Stromal cell of bone marrow (primary cell): ENCODE measurements at places on chromosomes 3 and 15.

GRCh38 chr15:47095833-47096232 is 621.5 kb upstream of the SEMA6D start:
- DNase-seq: no peak

DNA sequence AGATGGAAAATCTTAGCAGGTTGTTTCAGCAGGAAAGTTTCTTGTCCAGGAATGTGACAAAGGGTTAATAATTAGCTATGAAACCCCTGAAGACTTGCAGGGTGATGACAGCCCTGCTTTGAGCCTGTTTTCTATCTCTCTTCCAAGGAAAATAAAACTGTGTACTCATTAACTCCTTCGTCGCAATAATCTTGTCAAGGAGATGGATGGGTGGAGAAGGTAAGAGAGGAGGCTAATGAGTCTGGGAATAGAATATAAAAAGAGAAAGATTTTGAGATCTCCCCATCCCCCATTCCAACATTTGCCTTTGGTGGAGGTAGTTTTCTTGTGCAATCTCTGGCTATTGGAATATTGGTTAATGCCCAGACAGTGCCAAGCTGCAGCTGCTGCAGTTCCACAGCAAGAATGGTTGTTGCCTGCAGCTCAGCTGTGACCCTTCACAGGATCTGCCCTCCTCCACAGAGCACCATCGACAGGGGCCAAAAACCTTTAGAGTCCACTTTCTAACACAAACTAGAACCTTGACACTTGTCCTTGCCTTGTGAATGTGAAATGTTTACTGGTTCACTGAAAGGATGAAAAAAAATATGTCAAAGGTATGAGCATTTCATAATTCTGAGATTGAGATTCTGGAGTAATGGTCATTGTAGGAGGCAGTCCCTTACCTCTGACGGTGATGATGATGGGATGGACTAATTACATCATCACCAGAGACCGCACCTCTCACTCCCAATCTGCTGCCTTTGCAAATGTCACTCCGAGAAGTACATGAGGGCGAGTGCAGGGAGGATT is 4.2 kb upstream of the LRIG1 start:
- no peak for DNase-seq

DNA sequence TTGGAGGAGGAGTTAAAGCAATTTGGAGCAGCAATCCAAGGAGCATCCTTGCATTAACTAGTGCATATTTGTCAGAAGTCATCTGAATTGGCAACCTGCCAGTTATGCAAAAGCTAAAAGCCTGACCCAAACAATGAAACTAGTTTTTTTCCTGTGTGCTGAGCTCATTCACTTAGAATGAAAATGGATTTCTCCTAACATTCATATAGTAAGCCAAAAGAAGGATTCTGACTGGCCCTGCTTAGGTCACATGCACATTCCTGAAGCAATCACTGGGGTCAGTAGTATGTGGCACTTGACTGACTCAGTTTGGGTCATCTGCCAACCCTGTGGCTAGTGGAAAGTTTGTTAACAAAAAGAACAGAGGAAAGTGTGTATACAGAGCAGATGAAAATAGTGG is 30.5 kb downstream of the OXSM start:
- peak; percentile 97 for DNase-seq

DNA sequence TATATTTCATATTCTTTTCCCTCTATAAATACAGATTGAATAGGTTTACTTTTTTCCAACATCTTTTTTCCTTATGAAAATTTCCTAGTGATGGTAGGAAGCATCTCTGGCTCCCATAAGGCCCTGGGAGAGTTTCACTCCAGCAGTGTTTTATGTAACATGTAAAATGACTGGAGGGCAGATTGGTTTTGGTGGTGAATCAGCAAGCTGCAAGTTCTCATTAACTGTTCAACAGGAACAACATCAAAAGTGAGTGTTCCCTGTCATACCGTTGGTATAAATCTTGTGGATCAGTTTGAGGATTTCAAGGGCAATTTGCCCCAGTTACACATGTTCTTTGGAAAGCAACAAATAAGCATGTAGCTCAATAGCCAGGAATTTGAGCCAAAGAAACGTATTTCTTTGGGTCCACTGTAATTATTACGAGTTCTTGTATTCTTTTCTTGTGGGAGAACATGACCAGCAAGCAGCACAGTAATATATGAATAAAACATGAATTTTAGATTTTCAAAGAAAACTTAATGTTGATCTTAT is 345.7 kb downstream of the SV2B start:
- peak; percentile 3 for DNase-seq

DNA sequence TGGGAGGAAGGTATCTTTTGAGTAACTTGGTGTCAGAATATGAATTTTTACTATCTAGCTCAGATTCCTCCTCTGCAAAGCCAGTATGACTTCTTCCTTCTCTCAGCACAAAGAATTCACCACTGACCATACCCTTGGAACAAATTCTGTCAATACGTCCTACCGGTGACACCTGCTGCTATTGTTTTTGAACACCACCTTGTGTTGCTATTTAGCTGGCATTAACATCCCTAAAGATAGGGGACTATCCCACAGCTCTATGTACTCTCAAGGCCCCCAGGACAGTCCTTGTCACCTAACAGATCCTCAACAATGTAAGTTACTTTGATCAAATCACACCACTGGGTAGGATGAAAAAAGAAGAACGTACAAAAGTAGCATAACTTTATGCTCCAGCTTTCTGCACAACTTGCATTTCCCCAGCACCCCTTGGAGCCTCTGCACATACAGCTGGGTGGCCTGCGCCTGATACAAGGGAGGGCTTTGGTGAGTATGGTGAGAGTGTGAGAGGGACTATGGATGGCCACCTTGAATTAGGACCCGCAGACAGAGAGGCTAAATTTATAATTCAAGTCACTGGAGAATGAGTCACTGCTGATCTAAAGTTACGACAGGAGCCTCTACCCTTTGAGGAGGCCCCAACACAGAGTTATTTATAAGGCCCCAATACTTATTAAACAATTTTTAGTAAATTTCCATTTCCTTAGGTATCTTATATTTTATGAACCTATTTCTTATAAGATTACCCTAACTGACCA is 2.3 kb upstream of the COLQ start:
- DNase-seq: no peak

DNA sequence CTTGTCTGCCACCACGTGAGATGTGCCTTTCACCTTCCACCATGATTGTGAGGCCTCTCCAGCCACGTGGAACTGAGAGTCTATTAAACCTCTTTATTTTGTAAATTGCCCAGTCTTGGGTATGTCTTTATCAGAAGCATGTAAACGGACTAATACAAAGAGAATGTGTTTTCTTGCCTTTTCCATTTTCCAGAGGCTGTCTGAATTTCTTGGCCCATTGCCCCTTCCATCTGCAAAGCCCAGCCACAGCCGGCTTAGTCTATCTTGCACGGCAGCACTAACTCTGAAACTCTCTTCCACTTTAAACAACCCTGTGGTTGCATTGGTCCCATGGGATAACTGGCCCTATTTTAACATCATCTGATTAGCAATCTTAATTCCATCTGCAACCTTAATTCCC is 215.3 kb downstream of the LRTM1 start:
- DNase-seq: peak; percentile 13

- no peak for DNase-seq
Observed at GRCh38 chr3:141409940-141410241, 41.6 kb downstream of the ZBTB38 start.
